ENCODE measurements at places on chromosomes 3 and 15.

DNA sequence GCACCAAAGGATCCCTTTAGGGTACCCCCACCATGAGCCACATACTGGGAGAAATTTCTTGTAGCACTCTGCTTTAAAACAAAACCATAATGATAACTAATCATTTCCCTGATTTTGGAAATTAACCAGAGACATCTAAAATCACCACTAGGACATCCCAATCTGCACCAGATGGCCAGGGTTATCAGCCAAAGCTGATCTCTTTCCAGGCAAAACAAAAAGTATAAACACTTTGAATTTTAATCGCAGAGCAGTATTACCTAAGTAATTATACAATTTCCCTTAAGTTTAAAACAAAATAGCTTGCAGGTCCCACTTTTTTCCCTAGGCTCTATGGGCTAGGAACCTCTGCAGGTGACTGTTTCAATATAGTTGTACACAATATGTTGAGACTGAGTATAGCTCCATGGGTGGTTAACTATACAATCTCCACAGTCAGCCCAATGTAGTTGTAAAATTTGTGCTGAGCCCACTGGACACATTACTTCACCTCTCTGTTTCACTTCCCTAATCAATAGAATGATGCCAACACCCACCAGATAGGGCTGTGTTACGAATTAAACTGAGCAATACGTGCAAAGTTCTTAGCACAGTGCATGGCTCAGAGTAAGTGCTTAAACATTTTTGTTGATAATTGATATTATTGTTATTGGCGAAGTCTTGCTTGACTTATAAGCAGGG is 629 bp upstream of the NOX5 start:
- DNase-seq, result no peak

GRCh38 chr15:93288728-93289294 is 199.8 kb upstream of the RGMA start:
- no peak for DNase-seq

GRCh38 chr3:14152233-14152962 is 26.0 kb downstream of the XPC start:
- DNase-seq, result no peak

- no peak for DNase-seq
Measured at GRCh38 chr3:183328164-183328563, 75.1 kb downstream of the B3GNT5 start.

- DNase-seq, result no peak
Measured at GRCh38 chr3:127590282-127590592, 296 bp downstream of the TPRA1 start.

DNA sequence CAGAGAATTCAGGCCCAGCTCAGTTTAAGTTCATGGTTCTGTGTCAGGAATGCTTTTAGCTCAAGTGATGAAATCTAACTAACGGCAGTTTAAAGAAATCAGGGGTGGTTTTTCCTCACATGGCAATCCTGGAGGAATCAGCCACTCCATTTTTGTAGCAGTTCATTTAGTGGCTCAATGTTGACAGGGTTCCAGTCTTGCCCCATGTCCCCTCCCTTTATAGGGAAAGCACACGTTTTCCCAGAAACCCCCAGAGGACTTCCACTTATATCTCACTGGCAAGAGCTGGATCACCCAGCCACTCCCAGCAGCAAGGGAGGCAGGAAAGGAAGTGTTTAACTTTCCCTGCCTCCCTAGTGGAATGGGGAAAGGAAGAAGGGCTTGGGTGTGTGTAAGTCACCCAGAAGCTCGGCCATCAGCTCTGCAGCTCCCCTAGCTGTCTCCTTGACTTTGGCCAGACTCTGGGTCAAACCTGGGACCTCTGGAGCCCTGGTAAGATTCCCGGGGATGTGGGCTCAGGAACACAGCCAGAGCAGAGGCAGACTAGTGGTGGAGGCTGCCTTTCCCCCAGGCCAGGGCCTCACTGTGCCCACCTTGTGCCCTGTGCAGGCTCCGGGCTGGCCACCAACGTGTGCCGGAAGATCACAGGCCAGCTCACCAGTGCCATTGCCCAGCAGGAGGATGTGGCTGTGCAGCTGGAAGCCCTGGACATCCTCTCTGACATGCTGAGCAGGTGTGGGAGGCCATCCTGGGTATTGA is 11.3 kb downstream of the CAND2 start:
- no peak for DNase-seq

GRCh38 chr15:101122266-101122665 is 129.6 kb downstream of the CHSY1 start:
- DNase-seq, result no peak

DNA sequence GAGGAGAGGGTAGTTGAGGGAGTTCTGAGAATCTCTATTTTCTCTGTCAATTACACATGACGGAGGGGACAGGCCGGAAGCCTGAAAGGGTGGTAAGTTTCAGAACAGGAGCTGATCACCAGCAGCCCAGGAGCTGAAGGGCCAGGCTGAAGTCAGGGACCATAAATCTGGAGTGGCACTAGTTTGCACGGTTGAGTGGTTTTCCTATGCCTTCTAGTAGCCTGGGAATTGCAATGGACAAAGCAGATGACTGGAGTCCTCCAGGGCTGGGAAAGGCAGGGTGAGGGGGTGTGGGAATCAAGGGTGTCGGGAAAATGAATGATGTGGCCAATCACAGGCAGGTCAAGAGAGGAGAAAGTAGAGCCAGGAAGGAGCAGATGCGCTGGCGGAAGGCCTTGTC is 72.5 kb downstream of the MAGEF1 start:
- DNase-seq, result no peak

DNA sequence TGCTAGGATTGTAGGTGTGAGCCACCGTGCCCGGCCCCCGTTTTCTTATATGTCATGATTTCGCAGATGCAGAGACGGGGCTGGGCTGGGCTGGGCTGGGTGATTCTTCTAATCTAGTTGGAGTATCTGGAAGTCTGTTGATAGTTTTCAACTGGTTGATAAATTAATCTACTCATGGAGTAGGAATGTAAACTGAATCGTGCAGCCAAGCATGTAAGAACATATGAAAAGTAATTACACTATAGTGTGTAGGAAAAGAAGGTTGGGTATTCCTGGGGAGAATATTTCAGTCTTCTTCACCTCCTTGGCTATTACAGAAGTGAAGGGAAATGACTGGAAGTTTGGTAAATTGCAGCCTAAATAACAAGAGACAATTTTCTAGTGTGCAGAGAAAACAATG is 82.6 kb upstream of the MAGI1 start:
- DNase-seq, result no peak

- no peak for DNase-seq
Measured at GRCh38 chr3:81289676-81290075, 471.8 kb downstream of the GBE1 start.

- DNase-seq, result no peak
Measured at GRCh38 chr15:65233696-65234095, 22.4 kb upstream of the CILP start.

DNA sequence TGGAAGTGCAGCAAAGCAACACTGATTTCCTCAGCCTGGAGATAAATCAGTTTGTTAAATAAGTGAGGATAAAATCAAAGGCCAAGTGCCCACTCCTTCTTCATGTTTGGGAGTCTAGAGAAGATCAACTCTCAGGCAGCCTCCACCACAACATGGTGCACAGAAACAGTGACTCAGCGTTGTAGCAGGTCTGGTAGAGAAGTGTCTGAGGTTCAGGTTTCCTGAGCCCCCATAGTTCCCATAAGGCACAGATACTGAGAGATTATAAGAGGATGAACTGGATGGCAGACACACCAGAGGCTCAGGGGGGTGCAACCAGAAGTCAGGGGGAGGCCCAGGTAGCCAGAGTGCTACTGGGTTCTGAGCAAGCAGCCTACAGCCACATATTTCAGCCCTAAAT is 166.7 kb downstream of the FRMD5 start:
- DNase-seq, result no peak

DNA sequence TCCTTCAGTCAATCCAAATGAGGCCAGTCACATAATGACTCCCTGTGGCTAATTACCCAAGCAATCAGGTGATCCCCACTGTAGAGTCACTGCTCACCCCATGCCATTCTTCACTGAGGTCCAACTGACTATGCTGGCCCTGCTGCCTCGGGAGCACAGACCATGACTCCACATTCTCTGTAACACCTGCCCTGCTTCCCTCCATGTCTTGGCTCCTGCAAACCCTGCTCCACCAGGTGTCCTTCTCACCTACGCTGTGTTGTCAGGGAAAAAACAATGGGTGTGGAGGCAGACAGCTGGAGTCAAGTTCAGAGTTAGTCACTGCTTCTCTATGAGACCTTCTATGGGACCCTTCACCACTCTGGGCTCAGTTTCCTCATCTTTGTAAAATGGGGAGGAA is 6.1 kb upstream of the SFMBT1 start:
- DNase-seq, result no peak

- no peak for DNase-seq
Measured at GRCh38 chr15:55281517-55282228, 7.9 kb downstream of the RAB27A start.

DNA sequence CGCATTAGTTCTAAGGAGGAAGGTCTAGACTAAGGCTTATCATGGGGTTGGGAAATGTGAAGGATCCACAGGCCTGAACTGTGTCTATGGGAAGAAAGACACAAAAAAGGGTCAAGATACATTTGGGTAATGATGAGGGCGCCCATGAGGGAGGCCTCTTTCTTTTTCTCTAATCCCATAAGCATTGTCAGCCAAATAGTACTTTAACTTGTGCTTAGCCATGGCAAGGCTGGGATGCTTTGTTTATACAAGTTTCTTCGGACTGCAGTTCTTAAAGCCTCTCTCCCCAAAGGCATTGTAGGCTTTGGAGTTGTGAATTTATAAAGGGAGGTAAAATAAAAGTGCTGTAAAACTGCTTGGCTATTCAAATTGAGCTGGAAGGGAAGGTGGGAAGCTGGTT is 23.4 kb downstream of the ARMC8 start:
- no peak for DNase-seq

- no peak for DNase-seq
Measured at GRCh38 chr3:140733623-140734022, 55.8 kb downstream of the TRIM42 start.

GRCh38 chr3:17130956-17131355 is 246.2 kb downstream of the PLCL2 start:
- DNase-seq, result no peak

- no peak for DNase-seq
Measured at GRCh38 chr3:40714771-40715345, 190.1 kb downstream of the ZNF621 start.

- DNase-seq, result no peak
Measured at GRCh38 chr3:69059688-69060087, 7.6 kb upstream of the TMF1 start.

DNA sequence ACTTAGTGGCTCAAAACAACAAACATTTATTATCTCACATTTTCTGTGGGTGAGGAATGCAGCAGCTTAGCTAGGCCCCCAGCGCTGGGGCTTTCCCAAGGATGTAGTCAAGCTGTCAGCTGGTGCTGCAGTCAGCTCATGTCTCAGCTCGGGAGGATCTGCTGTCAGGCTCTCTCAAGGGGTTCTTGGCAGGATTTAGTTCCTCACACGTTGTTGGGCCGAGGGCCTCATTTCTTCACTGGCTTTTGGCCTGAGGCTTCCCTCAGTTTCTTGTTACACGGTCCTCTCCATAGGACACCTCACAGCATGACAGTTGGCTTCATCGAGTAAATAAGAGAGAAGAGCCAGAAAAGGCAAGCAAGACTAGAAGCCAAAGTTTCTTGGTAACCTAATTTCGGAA is 13.7 kb upstream of the U2SURP start:
- no peak for DNase-seq

DNA sequence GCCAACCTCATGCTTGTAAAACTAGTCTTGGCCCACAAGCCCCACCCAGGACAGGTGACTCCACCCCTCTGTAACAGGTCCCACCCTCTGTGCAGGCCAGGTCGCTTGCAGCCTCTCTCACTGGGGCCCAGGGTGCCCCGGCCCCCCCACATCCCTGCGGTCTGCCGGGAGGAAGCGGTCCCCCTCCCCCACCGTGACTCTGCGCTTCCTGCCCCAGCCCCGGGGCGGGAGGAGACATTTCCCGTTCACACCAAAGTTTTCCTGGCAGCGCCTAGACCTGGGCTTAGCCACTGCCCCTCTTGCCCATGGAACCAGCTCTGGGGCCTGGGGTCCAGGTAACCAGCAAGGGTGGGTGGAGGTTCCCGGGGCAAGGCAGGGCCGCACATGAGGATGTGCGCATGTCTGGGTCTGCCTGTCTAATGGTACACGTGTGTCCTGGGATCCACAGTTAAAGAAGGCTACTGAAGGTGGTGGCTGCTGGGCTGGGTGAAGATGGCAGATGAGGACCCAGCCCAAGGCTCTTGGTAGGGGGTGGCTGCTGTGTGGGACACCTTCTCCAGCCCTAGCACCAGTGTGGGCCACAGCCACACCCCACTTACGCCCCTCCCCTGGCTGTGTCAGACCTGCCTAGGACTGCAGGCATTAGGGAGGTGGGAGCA is 8.4 kb downstream of the NBEAL2 start:
- DNase-seq, result no peak

DNA sequence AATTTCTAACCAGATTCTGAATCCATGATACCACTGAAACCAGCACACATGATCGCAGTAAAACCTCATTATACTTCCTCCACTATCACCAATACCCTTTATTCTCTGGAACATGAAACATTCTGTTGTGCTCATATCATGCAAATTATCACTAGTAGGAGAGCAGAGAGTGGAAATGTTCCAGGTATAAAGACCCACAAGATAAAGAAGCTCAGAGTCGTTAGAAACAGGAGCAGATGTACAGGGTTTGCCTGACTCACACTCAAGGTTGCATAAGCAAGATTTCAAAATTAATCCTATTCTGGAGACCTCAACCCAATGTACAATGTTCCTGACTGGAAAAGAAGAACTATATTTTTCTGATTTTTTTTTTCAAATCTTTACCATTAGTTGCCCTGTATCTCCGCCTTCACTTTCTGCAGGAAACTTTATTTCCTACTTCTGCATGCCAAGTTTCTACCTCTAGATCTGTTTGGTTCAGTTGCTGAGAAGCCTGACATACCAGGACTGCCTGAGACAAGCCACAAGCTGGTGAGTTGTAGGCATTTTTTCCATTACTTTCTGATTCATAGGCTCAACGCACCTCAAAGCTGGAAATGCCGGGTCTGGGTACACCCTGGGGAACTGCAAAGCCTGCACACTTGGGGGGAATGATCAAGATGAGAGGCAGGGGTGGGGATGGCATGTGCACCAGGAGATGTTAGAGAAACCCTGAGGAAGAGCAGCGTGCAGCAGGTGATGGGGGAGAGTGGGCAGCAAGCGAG is at the start of gene CCR2:
Gene CCR2 (plus strand): TSS at position 465 of the 764 bp plus-strand sequence. CDS start 3,417 bp downstream, outside the sequence.
- no peak for DNase-seq

- DNase-seq, result no peak
Measured at GRCh38 chr3:124246949-124247348, 255.0 kb upstream of the ROPN1 start.

Data from LNCaP clone FGC (cell line).